Large intestine (tissue), 12 donors: ENCODE measurements at places on chromosomes 16 and 17.

DNA sequence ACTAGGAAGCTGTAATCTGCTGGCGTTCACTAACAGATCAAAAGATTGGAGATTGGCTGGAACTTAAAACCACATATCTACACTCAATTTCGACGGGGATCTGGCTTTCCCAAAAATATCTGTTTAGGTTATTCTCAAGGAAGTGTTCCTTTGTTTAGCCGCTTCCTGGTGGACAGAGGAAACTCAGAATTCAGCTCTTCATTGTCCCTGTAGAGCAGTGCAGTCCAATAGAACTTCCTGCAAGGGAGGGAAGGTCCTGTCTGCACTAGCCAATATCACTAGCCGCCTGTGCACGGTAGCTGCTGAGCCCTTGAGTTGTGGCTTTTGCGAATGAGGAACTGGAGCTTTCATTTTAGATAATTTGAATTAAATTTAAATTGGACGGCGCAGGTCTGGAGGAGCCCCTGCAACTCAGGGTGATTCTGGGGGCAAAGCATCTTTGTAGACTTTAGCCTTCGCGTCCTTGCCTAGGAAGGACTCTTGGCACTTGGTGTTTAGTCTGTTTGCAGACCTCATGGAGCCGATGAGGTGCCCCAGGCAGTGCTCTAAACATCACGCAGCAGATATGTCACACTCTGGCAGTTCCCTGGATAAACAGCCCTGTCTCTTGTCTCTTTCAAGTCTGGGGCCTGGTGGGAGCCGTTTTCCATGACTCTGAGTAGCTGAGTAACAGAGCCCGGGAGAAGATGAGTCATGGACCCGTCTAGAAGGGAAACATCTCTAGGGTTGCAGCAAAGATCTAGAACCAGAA is 122.2 kb downstream of the CCDC182 start:
- DNase-seq: no peak

GRCh38 chr17:3982113-3982512 is 17.9 kb upstream of the ATP2A3 start:
- DNase-seq: no peak

DNA sequence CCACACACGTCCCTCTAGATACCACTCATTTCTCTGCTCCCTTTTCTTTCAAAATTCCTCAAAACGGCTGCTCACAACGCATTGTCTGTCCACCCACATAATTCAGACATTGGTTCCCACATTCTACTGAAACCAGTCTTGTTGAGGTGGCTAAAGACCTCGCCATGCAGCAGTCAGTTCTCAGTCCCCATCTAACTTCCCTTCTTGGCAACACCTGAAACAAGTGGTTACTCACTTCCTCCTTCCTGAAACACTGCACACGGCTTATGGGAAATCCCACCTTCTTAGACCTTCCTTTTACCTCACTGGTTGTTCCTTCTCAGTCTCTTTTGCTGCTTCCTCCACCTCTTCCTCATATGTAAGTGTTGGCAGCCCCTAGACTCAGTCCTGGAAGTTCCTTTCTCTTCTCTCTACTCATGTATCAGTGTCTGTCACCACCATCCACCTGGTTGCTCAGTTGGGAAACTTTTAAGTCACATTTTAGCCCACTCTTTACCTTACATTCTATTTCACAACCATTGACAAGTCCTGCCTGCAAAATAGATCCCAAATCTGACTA is 277.1 kb downstream of the CEP112 start:
- DNase-seq: no peak

DNA sequence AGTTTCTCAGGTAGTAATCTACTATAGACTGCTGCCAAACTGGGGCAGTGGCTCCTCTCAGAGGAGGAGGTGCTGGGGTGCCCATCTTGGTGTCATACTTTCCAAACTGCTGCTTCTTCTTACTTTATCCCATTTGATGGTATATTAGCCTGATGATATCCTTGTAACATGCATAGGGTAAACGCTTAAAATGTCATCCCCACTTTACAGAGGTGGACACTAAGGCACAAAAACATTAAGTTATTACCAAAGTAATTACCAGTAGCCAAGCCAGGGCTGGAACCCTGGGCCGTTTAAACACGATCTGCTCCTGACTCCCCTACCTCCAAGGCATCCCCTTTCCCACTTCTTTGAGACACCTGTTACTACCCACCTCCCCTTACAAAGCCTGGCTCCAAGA is 37.8 kb upstream of the CSNK2A2 start:
- no peak for DNase-seq

GRCh38 chr17:75642182-75642783 is 9.0 kb downstream of the SMIM5 start:
- peak; percentile 66 for DNase-seq

DNA sequence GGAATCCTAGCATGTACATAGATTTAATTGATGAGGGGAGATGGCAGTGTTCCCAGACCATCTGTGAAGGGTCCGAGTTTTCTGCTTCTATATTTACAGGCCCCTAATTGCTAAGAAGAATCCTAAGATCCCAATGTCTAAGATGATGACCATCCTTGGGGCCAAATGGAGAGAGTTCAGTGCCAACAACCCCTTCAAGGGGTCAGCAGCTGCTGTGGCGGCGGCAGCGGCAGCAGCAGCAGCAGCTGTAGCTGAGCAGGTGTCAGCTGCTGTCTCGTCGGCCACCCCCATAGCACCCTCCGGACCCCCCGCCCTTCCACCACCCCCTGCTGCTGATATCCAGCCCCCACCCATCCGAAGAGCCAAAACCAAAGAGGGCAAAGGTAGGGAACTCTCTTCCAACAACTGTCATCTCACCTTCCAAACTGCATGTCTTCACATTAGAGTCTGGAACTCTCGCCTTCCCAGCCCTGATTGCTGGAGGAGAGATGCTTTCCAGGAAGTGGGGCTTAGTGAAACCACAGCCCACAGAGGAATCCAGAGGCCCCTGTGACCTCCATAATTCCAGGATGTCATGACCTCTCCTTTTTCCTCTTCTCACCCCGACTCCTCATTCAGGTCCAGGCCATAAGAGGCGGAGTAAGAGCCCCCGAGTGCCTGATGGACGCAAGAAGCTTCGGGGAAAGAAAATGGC is 4.7 kb downstream of the CHD3 start:
- no peak for DNase-seq

- no peak for DNase-seq
Observed at GRCh38 chr17:27492470-27492869, 36.2 kb downstream of the KSR1 start.

DNA sequence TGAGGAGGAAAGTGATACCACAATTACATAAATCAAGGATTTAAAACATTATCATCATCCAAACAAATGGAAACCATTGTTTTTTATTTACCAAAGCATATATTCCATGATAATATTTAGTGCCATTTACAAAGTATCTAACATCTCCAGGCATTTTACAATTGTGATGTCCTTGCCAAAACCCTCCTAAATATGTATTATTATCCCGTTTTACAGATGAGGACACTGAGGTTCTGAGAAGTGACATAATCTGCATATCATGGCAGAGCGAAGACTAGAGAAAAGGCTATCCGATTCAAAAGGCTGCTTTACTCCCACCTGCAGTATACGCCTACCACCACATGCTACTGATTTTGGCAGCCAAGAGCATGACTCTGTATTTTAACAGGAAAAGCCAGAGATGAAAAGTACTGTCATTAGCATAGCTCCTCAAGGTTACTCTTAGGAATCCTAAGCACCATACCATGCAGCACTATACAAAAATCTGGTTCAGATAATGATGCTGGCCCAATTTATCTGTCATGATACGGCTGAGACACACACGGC is 301.4 kb downstream of the CA10 start:
- DNase-seq: no peak

GRCh38 chr17:28937044-28937729 is 14.1 kb downstream of the PHF12 start:
- no peak for DNase-seq

GRCh38 chr16:85735225-85735635 is 15.7 kb downstream of the C16orf74 start:
- no peak for DNase-seq

- no peak for DNase-seq
Observed at GRCh38 chr17:8015236-8015956, 13.0 kb downstream of the GUCY2D start.

DNA sequence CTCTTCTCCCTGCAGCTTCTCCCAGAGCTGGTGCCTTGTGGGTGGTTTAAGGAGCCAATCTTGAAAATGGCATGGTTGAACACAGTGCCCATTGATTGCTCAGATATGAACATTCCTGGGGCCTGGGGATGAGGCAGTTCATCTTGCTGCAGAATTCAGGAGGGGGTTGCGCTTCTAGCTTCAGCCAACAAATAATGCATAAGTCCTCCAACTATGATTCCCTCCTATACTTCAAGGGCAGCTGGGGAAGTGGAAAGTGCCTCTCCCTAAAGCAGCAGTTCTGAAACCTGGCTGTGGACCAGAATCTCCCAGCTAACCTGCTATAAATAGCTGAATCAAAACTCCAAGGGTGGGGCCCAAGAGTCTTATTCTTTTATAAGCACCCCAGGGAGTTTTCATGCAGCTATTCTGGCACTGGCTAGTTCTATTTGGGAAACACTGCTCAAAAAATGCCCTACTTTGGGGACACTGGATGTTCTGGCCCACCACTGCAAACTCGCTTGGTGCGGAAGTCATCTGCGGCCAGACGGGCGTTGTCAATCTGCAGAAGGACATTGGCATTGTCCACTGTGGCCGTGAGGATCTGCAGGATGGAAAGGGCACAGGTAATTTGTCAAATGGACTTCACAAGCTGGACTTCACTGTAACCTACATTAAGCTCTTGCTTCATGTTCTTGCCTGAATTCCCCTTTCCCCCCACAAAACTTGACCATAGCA is 130.3 kb downstream of the CCDC144A start:
- no peak for DNase-seq

- no peak for DNase-seq
Observed at GRCh38 chr17:28899212-28899815, 1.8 kb upstream of the FLOT2 start.

- peak; percentile 84 for DNase-seq
Observed at GRCh38 chr17:1545618-1546017, 17.0 kb downstream of the PITPNA start.

GRCh38 chr17:29836643-29837042 is 93.4 kb downstream of the SSH2 start:
- no peak for DNase-seq

GRCh38 chr17:77359236-77359635 is 218.5 kb downstream of the SEC14L1 start:
- no peak for DNase-seq

DNA sequence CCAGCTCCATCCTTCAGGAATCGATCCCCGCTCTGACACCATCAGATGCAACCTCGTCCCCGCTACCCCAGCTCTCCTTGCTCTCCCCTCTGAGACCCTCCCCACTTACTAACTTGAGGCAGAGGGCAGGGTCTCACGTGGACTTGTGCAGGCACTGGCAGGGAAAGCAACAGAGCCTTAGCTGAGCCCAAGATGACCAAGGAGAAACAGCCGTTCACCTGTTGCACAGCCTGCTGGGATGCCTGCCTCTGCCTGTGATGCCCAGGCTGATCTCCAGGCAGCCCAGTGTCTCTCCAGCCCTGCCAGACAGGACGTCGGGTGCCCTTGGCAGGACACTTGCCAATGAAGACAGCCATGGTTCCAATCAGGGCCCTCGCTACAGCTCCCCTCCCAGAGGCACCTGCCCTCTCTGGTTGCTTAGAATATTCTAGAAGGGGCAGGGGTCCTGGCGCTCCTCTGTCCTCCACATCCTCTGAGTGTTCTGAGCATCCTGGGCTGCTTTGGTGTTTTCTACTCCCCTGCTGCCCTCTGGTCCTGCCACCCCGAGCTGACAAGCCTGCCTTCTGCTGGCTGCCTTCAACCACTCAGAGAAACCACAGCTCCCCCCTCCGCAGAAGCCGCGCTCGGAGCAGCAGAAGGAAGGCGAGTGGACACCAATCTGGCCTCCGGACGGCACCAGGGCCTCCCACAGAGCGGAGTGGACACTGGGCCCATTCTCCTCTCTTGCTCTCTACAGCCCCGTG is 6.7 kb downstream of the CEP295NL start:
- no peak for DNase-seq

GRCh38 chr16:27246439-27246838 is 22.1 kb downstream of the NSMCE1 start:
- no peak for DNase-seq

- no peak for DNase-seq
Observed at GRCh38 chr17:57959929-57960328, 4.7 kb upstream of the CUEDC1 start.

GRCh38 chr17:78026381-78026780 is 67.9 kb downstream of the TNRC6C start:
- DNase-seq: no peak

- no peak for DNase-seq
Observed at GRCh38 chr17:76841776-76842405, 26.3 kb upstream of the MGAT5B start.

DNA sequence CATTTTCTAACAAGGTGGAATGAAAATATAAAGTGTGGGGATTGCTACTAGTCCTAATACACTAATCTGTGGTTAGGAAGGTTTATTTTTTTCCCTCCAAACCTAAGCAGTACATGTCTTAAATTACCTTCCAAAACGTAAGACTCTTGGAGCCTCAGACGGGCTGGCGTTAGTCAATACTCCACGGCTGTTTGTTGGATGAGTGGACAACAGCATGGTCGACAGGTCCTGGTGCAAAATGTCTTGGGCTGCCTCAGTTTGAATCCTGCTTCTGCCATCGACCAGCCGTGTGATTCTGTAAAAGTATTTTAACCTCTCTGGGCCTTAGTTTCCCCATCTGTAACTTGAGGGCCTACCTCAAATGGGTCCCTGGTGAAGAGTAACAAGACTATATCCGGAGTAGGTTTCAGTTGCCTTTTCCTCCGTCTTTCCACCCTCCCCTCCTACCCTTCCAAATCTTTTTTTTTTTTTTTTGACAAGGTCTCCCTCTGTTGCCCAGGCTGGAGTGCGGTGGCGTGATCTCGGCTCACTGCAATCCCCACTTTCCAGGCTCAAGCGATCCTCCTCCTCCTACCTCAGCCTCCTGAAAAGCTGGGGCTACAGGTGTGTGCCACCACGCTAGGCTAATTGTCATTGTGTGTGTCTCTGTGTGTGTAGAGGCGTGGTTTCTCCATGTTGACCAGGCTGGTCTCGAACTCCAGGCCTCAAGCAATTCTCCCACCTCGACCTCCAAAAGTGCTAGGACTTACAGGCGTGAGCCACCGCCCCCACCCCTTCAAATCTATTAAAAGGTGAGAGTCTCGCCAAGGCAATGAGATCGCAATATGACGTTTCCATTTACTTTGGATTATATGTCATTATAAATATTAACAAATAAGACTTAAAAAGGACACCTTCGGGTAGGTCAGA is 5.8 kb downstream of the SCGB1C2 start:
- DNase-seq: no peak

GRCh38 chr17:48561884-48562810 is 16.0 kb downstream of the HOXB4 start:
- DNase-seq: no peak
